ENCODE measurements at places on chromosomes 12 and 14.

GRCh38 chr12:96177013-96177412, 17.2 kb upstream of the ELK3 start:
- DNase-seq = no peak

DNA sequence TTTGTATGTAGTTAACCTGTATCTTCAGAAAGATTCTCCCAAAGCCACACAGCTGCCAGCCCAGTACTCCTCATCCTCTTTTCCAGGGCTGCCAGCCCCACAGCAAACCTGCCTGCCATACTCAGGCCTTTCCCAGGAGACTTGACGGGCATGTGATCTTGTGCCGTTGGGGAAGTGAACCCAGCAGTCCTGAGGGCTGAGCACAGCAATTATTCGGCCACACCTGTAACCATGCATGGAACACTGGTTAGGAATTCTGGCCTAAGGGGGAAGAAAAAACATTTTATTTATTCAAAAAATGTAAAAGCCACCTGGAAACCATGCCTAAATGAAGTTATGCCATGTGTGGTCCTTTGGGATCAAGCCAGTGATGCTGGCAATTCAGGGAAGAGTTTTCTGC, 145.3 kb downstream of the GRIN2B start:
- DNase-seq = no peak

DNA sequence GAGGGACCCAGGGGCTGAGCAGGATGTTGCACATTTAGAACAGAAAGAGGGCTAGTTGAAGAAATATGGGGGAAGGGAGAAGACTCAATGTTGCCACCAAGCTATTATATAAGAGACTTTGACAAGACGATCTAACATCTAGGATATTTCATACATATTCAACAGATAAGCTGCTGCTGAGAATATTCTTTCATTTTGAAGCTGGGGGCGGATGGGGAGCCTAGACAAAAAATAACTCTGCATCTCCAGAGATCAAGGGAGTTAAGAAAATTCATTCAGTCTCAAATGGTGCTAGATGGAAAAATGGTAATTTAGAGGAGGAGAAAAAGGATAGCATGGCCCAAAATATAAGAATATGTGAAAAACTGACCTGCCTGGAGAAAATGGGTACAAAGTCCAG, 415.6 kb downstream of the MDGA2 start:
- no peak for DNase-seq

DNA sequence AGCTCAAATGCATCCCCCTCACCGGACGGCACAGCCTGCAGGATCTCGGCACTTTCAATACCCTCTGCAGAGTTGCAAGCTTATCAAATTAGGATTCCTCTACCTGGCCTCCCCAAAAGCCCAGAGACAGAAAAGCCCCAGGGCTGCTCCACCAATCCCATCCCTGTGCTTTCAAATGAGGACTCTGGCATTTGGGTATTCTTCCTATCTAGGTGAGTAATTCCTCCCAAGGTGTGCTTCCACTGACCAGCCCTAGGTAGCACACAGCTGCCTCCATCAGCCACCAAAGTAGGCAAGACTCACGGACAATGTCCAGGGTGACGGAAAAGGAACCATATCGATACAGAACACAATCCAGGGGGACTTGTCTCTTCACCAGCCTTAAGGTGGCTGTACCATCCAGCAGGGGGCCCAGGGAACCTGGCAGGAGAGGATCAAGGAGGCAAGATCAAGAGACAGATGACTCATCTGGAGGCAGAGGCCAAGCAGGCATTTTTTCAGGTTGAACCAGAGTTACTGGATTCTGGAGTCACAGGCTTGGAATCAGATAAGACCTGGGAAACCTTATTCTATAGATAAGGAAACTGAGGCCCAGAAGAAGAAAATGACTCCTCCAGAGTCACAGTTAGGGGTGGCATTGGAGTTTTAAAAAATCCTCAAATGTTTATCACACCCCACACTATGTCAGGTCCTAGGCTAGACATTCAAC, 9.9 kb downstream of the PMEL start:
- no peak for DNase-seq
